ENCODE measurements at places on chromosomes 3 and 15. TPM values are rescaled to one million over a fixed set of nuclear protein-coding genes. Genes with fewer than 3 reads are reported as not detected.

- DNase-seq = no peak
Measured at GRCh38 chr3:128623762-128624176, 26.8 kb downstream of the RPN1 start.

DNA sequence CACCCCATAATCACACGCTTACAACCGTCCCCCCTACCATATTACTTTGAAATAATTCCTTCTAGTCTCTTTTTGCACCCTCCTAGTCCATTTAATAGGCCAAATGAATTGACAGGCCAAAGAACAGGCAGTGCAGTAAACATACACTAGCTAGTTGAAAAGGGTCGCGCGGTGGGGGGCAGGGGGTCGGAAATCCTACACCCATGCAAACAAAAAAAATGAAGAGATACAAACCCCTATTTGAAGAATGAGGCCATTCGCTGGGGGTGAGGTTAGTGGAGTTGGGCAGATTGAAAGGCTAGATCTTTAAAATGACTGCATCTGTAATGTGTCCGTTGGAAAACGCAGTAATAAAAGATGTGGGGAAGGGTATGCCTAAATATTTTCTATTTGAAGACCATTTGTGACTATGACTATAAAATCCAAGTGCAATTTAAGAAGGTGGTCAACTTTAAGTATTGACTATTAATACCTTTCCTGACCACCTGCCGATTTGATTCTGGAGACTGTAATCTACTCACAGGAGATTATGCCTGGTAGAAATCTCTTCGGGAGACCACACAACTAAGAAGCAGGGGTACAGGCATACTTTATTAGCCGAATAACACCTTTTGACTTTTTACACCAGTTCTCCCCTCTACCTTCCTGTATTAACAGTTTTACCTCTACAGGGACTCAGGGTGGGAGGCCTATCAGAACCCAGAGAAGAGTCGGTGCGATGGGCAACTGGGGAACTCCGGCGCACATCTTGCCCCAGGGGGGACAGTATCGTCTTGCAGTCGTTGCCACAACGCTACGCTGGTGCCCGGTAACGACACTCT, 762 bp upstream of the ARL6 start:
- DNase-seq = peak; percentile 1

DNA sequence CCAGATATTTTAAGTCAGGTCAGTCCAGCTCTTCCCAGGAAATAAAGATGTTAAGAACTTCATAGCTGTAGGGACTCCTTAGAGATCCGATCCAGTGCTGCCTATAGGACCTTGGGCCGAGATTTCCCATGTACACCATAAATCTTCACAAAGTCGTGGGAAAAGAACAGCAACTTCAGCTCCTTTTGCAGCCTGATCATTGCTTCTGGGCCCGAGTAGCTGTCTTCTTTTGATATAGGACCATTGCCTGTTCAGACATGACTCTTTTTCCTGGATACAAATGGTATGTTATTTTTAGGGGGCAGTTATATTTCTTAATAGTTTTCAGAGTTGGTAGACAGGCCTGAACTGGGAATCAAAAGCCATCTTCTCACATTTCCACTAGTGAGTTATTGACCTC, 20.5 kb downstream of the IL1RAP start:
- DNase-seq = no peak

GRCh38 chr15:70149667-70150404, 52.1 kb upstream of the TLE3 start:
- peak; percentile 31 for DNase-seq

DNA sequence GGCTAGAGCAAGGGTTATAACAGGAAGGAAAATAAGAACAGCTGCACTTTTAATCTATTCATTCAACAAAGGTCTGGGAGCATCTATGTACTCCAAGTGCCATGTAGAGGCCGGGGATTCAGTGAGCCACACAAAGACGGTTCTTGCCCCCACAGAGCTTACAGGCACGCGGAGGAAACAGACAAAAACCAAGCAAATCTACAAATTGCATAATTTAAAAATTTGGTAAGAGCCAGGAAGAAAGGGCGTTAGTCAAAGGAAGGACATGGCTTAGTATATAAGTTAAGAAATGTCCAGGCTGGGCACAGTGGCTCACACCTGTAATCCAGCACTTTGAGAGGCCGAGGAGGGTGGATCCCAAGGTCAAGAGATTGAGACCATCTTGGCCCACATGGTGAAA, 10.4 kb upstream of the GREM1 start:
- DNase-seq = no peak

DNA sequence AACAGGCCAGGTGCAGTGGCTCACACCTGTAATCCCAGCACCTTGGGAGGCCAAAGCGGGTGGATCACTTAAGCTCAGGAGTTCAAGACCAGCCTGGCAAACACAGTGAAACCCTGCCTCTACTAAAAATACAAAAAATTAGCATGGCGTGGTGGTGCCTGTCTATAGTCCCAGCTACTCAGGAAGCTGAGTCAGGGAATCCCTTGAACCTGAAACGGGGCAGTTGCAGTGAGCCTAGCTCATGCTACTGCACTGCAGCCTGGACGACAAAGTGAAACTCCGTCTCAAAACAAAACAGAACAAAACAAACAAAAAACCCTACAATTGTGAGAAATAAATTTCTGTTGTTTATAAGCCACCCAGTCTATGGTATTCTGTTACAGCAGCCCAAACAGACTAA, 94.7 kb downstream of the PIK3CB start:
- DNase-seq = no peak

- no peak for DNase-seq
Measured at GRCh38 chr15:56538901-56539545, 74.1 kb upstream of the MNS1 start.

- no peak for DNase-seq
Measured at GRCh38 chr3:166123576-166123975, 286.4 kb upstream of the BCHE start.

DNA sequence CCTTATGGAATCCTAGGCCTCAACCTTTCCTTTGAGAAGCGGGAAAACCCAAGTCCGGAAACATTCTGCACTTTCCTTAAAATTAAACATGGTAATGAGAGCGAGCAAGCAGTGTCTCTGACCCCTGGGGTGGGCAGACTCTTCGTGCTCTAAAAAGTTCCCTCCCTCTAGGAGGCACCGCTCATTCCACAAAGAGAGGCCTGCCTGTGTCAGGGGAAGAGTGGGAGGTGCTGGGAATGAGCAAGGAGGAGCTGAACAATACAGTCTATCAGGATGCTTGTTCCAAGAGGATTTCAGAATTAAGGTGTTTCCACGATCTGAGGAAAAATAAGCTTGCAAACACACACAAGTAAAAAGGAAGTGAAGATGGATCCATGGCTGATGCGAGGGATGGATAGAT, 6.0 kb upstream of the RLBP1 start:
- no peak for DNase-seq

DNA sequence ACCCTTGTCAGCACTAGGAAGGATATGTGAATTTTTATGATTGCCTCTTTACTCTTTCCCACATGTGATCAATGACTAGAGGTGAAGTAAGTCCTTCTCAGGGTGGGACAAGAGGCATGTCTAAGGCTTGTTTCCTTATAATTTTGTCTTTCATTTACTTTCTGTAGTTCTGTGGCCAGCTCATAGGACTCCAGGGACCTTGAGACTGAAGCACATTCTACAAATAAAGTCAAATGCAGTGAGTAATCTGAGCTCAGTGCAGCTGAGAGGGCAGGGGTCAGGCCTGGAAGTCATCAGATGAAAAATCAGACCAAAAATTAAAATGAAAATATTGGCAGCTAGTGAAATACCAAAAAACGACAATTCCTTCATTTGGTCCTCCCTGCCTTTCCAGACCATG, 424.7 kb upstream of the THBS1 start:
- DNase-seq = no peak

DNA sequence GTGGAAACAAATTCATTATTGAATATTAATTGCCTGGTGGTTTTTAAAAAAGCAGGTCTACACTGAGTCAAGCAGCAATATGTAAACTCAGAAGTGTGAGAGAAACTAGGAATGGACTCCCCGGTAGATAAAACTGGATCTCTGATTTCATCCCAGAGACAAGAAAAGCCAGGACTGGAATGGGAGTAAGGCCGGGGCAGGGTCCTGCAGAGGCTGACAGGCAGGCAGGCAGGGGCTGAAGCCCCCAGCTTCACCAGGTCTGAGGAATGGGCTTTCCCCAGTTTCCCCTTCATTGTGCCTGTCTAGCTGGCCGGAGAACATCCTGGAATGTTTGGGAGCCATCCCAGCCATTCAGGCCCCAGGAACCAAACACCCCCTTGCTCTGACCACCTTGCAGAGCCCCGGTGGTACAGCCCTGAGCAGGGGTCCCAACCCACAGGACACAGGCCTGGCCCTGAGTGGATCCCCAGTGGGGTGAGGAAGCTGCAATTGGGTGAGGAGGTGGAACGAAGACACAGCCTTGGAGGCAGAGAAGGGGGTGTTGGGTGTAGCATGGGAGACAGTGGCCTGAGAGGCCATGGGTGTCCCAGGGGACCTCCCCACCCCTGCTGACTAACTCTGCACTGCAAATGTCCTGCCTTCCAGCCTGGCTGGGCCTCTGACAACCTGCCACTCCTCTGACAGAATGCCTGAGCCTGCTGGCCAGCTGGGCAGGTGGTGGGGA, 31.7 kb upstream of the XYLB start:
- DNase-seq = no peak

GRCh38 chr15:42080186-42080918, 14.0 kb downstream of the PLA2G4D start:
- no peak for DNase-seq

DNA sequence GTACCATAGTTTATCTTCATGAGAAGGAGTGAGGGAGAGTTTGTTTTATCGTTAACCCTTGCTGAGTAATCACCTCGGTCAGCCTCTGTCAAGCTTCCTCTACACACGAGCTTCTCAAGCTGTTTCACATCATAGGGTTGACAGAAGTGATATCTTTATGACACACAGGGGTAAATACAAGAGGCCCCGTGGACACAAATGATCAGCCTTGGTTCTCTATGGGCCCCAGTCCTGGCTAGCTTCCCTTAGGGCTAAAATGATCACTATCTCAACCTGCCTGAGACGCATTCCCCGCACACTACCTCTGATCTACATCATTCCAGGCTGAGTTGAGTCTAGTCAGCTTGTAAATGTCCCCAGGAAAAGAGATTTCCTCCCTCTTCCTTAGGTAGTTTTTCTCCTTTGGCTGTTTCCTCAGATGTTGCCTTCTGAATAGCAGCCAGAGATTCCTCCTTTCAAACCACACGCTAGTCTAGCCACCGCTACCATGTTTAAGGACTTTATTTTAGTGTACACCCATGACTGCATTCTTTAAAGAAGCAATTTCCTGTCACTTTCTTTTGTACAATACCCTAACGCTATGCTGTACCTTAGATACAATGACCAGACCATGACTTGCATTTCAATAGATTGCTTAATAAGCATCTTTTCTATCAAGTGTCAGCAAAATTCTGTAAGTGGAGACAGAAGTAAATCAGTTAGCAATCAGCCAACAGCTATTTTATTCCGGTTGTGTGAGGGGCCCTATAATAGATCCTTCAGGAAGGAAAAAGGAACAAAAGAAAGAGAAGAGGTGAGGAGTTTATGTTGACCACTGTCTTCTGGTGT, 35.1 kb upstream of the PPARG start:
- DNase-seq = peak; percentile 3

- peak; percentile 89 for DNase-seq
Measured at GRCh38 chr15:80059786-80060355, 395 bp downstream of the ZFAND6 start.

DNA sequence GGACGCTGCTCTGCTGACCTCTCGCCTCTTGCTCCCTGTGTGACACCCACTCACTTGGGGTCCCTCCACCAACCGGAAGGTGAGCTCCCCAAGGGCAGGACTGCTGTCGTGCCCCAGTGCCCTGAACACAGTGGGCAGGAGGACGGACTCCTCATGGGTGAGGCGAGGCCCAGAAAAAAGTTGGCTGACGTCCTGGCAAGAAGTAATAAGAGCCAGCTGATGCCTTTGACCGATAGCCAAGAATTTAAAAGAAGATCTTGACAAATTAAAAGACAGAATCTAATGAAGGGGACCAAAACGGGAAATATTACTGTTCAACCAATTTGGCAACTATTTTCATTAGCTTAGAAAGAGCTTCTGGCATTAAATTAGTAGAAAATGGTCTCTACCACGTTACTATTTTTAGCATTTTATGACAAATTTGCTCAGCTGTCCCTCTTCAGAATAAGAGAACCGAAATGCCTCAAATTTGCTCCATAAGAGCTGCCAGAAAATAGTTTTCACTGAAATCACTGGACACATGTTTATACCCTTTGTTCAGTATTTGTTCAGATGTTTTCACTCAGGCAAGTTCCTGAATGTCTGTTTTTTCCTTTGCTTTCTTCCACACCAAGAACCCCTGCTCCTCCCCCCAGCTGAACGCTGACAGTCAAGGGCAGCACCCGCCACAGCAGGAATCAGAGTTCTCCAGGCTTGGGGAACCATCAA, 60.5 kb downstream of the XXYLT1 start:
- no peak for DNase-seq

- peak; percentile 77 for DNase-seq
Measured at GRCh38 chr3:142586803-142587406, 8.4 kb upstream of the ATR start.

DNA sequence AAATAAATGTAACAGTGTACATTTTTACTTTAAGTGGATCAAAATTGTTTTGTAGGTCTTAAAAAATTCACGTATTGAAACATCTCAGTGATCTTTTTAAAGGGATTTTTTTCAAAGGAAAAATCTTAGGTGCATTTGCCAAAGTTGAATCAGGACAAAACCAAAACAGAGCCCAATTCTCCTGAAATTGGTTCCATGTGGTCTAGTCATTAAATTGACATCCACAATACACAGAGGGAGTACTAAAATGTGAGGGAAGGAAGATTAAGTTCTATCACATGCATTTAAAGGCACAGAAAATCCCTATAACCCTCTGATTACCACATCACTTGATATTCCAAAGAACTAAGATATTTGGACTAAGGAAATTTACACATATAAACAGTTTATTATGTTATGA, 39.3 kb upstream of the HDC start:
- no peak for DNase-seq

- DNase-seq = no peak
Measured at GRCh38 chr3:12990306-12990705, 82.9 kb downstream of the IQSEC1 start.

- no peak for DNase-seq
Measured at GRCh38 chr15:52243697-52244555, 51.7 kb downstream of the MYO5C start.

GRCh38 chr3:53147151-53147902, 13.7 kb upstream of the PRKCD start:
- no peak for DNase-seq

Gene CCDC80
- polyA plus RNA-seq = 1.1 TPM

Gene SLC22A13
- 0.09 TPM for polyA plus RNA-seq

Gene PAQR5
- polyA plus RNA-seq = not detected

Gene CLDN18
- not detected for polyA plus RNA-seq

Gene XCR1
- not detected for polyA plus RNA-seq

Data from K562 (cell line).